Tibial nerve (tissue), 4 donors: ENCODE measurements at places on chromosomes 7 and 10. TPM values are rescaled to one million over a fixed set of nuclear protein-coding genes. Genes with fewer than 3 reads are reported as not detected.

- no peak for DNase-seq
- no peaks in the 10 kb centered on the region for H3K27me3 ChIP-seq
- no peaks in the 10 kb centered on the region for H3K36me3 ChIP-seq
- no peak overlapping the region for H3K27ac ChIP-seq
Measured at GRCh38 chr10:15805395-15806058, 54.8 kb downstream of the MINDY3 start.

- peaks cover 22% of the 10 kb centered on the region for H3K36me3 ChIP-seq
- no peak for DNase-seq
- H3K4me1 ChIP-seq: no peaks in the 10 kb centered on the region
- H3K27ac ChIP-seq: no peak overlapping the region
- no peaks in the 10 kb centered on the region for H3K27me3 ChIP-seq
- no peak overlapping the region for H3K4me3 ChIP-seq
Measured at GRCh38 chr7:16399916-16400892, 21.1 kb downstream of the CRPPA start.

GUSB gene
- 23.6 TPM for total RNA-seq

ITPRID1 gene
- total RNA-seq: not detected

MMRN2 gene
- total RNA-seq: 27.6 TPM
